ENCODE measurements at places on chromosomes 6 and 20.

DNA sequence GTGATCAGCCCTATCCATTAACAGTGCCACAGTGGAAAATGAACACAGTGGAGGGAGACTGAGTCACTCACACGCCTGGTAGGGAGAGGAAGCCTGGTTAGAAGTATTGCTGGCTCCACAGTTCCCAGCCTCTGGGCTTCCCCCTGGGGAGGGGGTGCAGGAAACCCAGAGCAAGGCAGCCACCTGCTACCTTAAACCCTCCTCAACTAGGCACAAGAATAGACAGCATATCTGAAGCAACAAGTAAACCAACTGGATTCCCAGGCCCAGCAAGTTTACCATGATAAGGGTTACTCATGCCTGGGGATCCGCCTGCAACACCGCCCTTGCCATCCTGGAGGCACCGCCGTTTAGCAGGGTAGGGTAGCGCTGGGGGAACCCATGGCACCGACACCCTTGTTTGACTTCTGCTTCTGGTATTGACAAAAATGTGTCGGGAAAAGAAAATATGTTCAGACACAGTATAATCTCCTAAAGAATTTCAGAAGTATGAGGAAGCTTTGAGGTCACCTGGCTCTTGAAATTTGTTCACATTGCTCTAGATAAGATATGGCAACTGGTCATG, 38.3 kb downstream of the SLC22A23 start:
- no peak for DNase-seq

DNA sequence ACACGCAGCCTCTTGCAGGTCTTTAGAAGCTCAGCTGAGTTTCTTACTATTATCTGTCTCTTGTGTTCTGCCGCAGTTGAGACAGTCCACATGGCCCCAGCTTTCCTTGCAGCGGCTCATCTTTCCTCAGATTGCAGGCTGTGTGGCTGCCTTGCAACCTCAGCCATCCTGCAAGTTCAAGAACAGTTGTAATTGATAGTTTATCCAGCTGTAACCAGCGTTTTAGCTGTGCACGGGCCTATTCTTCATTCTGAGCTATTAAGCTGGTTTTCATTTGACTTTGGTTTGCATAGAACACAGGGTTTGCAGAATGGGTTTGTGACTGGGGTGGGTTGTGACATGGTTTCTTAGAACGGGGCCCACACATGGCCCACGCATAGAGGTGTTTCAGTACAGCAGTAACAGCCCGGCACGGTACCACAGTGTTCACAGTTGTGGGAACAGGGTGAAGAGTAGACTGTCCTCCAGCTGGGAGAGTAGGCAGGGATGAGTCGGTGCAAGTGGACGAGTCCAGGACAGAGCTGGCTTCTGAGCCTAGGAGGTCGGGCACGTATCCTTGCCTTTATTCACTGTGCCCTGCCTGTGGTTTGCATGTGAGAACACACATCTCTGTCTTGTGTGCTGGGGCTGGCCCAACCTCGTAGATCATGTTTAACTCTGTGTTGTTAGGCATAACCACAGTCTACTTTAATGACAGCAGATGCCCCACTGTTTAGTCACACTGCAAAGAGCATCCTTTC, 89.2 kb downstream of the RPP40 start:
- no peak for DNase-seq

- DNase-seq, result no peak
Observed at GRCh38 chr6:83729871-83730270, 21.0 kb upstream of the SNAP91 start.

- DNase-seq, result no peak
Observed at GRCh38 chr6:132491881-132492280, 21.0 kb downstream of the STX7 start.

DNA sequence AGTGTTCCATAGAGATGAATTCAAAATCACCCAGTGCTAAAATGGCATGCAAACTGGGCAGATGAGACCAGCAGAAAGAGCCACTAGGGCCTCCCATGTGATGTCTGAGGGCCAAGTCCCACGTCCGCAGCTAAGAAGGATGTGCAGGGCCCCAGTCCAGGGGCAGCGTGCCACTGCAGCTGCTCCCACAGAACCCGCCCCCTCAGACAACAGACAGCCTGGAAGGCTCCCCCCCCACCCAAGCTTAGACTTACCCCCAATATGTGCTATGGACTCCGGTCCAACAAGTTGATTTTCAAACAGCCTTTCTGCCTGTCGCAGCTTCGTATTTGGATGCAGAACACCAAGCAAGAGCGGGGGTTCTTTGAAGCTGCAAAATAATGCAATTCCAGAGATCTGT, 14.0 kb downstream of the APMAP start:
- no peak for DNase-seq

DNA sequence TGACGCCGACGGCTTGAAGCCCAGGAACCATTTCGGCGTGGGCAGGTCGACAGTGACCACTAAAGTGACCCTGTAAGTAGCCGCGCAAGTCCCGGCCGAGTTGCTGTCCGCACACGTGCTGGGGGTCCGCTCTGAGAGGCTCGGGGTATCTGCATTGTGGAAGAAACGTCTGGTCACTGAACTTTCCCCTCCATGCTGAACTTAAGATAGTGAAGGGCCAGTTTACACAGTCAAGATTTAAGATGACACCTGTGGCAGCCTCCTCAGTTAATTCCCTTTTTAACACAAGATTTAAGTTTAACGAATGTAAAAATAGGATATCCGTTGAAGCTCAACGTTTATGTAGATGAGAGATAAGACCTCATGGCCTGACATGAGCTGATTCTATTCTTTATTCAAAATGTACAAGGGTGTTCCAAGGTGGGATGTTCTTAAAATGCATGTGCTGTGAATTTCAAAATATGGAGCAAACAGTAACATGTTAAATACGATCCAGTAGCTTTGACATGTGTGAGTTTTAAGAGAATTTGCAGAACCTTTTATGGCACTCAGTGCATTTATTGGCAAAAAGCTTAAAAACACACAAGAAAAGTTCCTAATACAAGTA, 116.2 kb downstream of the RTN4IP1 start:
- DNase-seq, result no peak

DNA sequence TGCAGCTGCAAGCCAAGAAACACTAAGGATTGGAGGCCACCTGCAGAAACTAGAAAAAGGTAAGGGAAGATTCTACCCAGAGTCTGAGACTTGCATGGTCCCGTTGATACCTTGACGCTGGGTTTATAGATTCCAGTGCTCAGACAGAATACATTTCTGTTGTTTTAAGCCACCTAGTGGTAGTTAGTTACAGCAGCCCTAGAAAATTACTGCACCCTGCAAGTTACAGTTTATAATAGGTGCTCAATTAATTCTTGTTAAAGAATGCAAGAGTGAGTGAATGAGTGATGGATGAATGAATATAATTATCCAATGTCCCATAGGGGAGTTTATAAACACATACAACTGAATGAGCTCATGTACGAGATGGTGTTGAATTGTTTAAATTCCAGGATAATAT, 453.1 kb upstream of the SLC35B3 start:
- DNase-seq, result no peak

DNA sequence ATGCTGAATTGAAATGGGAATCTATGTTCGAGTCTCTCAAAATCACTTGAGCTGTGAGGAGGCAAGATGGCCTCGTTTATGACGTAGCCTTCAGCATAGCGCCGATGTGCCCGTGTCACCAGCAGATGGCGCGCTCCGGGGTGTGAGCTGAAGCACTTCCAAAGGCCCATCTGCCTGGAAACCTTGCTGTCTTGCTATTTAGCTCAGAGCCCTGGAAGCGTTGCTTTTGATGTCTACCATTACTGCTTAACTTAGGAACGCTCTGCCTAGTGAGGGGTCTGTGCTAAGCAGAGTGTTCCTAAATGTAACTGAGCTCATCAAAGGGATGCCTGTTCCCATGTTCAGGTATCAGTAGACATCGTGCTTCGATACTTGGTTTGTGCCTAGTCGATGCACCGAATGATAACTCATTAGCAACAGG, 67.7 kb downstream of the SYCP2L start:
- peak; percentile 84 for DNase-seq

DNA sequence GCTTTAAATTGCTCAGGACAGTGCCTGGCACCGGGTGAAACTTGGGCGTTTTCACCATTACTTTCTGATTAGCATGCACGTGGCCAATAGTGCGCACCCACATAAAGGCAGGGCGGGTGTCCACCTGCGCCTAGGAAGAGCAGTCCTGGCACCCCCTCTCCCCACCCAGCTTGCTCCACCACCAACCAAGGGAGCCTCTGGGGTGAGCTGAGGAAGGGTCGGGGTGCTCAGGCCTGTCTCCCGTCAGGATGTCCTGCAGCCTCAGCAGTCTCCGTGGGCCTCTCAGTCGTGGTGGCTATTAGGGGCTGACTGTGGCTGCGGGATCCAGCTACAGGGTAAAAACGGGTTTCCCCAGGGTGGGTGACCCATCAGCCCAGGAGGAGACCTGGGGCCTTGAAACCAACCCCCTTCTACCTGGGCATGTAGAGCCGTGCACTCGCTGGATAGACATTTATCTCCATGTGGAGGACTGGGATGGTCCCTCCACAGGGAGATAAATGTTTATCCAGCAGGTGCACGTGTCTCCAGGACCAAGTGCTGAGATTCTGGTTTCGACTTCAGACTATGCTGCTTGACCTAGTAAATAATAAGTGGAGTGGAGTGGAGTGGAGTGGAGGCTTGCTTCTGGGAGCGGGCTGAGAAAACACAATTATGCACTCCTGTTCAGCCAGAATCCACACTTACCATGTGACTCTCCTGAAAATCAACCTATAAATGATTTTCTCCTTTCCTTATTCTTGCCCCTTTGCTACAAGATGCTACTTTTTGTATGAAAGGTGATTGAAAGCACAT, 91.1 kb downstream of the ZDHHC14 start:
- no peak for DNase-seq

DNA sequence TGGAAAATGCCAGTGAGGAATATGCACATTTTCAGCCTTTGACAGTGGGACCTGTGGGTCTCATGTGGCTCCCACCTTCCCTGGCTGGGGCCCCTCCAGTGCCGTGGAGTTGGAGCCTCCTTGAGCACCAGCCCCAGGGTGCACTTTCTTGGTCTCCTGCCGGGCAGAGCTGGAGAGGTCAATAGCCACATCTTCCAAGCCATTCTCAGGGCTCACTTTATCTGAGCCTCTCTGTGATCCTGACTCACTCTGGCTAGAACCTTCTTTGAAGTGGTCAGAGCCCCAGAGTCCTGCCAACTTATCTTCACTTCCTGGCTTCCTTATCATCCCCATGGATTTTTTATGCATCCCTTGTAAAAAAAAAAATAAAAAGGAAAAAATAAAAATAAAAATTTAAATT, 5.7 kb downstream of the VSX1 start:
- no peak for DNase-seq

GRCh38 chr6:15400572-15401004, 154.7 kb downstream of the JARID2 start:
- DNase-seq, result peak; percentile 78

GRCh38 chr20:56503916-56504315, 20.6 kb upstream of the FAM209A start:
- DNase-seq, result no peak

DNA sequence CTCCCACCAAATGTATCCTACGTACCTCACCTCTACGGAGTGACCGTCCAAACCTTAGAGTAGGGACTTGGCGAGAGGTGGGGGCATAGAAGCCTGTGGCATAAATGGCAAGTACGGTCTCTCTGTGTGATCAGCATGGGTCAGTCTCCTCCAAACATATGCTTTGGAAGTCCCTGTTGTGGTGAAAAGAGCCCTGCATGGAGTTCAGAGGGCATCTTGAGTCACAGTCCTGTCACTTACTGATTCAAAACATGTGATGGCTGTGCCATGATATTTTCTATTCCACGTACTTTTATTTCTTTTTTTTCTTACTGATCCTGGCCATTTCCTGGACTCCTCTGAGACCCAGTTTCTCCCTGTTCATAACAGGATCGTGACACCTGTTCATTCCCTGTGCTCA, 67.5 kb upstream of the CEP85L start:
- no peak for DNase-seq

DNA sequence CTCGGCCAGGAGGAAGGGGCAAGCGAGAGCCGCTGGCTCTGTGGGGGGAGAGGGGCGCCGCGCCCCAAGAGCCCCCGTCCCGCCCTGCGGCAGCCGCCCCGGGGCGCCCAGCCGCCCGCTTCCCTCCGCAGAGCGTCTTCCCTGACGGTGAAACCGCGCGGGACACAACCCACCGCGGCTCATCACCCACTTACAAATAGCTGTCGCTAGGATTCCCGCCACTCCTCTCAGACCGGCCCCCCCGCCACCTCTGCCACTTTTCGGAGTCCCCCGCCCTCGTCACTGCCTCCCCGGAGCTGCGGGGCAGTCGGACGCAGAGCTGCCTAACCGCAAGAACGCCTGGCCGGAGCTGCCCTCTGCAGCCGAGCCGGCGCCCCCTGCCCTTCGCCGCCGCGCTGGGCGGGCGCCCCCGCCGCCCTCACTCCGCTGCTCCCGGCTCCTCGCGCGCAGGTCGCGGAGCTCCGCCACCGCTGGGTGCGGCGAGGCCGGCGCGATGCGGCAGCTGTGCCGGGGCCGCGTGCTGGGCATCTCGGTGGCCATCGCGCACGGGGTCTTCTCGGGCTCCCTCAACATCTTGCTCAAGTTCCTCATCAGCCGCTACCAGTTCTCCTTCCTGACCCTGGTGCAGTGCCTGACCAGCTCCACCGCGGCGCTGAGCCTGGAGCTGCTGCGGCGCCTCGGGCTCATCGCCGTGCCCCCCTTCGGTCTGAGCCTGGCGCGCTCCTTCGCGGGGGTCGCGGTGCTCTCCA, at the start of gene SLC35D3:
Gene SLC35D3 (plus strand): TSS at position 366 of the 749 bp plus-strand sequence. CDS start 128 bp downstream, at position 494.
- DNase-seq, result no peak

DNA sequence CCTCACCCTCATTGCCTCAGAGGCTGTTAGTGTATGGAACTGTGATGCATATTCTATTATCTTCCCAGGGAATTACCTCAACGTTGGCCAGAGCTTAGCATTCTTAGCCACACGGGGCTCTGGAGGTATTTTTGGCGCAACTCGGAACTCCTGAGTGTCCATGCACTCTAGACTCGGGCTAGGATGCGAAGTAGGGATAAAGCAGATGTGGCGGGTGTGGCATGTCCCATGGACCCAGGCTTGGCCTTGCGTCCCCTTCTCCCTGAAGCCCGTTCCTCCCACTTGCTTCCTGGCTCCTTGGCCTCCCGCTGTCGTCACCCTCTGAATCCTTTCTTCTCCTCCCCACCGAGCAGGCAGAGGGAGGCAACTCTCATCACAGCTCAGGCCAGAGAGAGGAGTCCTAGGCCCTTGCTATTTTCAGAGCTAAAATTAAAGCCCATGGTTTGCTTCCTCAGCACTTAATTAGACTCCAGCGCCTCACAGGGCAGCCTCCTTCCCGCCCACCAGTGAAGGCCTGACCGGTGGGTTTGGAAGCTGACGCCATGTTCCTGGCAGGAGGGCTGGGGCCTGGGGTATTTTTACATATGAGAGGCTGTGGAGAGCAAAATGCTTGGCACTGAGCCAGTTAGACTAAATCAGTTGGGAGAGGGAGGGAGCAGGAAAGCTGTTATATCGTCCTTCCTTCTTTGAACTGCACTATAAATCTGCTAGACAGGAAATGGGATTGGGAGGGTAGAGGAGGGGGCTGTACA, 138.7 kb downstream of the FOXO3 start:
- DNase-seq, result no peak

DNA sequence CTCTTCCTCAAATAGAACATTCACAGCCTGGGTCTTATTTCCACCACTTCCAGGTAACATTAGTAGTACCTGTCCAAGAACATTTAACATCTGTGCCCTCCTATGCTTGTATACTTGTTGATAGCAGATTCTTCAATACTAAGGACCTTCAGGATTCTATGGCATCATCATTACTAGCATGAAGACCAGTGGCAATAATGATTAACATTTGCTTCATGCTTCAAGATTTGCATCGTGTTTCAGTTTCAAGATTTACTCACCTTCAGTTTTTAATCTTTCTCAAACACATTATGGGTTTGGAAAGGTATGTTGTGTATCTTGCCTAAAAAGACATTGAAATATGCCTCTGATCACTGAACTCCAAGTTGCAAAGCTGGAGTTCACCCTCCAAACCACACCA, 412.8 kb upstream of the NRSN1 start:
- DNase-seq, result no peak
